ENCODE measurements at places on chromosomes 5 and 9. TPM values are rescaled to one million over a fixed set of nuclear protein-coding genes. Genes with fewer than 3 reads are reported as not detected.

Gene CDKN2AIPNL
- 8.2 TPM for total RNA-seq

GRCh38 chr5:112717506-112718082 is 20.1 kb upstream of the APC start:
- DNase-seq: no peak

Gene GDNF
- total RNA-seq: 0.15 TPM

DNA sequence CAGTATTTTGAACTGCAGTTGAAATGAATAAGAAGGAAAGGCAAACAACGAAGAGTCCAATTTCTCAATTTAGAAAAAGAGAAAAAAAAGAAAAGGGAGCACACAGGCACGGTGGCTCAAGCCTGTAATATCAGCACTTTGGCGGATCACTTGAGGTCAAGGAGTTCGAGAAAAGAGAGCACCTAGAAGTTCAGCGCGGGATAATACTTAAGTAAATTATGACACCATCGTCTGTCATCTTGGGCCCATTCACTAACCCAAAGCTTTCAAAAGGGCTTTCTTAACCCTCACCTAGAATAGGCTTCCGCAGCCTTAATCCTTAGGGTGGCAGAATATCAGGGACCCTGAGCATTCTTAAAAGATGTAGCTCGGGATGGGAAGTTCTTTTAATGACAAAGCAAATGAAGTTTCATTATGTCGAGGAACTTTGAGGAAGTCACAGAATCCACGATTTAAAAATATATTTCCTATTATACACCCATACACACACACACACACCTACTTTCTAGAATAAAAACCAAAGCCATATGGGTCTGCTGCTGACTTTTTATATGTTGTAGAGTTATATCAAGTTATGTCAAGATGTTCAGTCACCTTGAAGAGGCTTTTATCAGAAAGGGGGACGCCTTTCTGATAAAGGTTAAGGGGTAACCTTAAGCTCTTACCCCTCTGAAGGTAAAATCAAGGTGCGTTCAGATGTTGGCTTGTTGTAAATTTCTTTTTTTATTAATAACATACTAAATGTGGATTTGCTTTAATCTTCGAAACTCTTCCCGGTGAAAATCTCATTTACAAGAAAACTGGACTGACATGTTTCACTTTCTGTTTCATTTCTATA is 602 bp upstream of the CD274 start:
- no peak for DNase-seq

Gene NIPSNAP3A
- 23.9 TPM for total RNA-seq

GRCh38 chr5:7805379-7805778 is 45.6 kb downstream of the CFAP90 start:
- no peak for DNase-seq

Gene PCDHGB2
- total RNA-seq: 0.51 TPM

Gene PDE8B
- 1.5 TPM for total RNA-seq

Gene SERF1B
- total RNA-seq: 11.6 TPM

Gene CCNI2
- not detected for total RNA-seq

- DNase-seq: peak; percentile 68
These were observed 1.2 kb upstream of the NPR3 start for GRCh38 chr5:32709750-32710549.

DNA sequence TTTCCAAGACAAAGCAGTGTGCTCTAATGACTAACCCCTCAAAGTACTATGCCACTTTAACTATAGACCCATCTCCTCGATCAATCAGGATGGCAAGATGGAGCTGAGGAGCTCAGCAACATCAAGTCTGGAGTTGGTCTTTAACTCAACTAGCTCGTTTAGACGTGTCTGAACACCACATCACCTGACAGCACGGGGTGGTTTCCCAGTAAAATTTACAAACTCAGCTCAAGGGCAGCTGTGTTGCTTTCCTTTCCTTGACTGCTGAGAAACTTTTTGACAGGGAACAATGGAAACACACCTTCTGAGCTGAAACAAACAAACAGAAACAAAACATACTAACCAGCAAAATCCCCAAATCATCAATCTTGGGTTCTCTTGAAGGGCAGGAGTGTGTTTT is 202.5 kb downstream of the NTRK2 start:
- no peak for DNase-seq

DNA sequence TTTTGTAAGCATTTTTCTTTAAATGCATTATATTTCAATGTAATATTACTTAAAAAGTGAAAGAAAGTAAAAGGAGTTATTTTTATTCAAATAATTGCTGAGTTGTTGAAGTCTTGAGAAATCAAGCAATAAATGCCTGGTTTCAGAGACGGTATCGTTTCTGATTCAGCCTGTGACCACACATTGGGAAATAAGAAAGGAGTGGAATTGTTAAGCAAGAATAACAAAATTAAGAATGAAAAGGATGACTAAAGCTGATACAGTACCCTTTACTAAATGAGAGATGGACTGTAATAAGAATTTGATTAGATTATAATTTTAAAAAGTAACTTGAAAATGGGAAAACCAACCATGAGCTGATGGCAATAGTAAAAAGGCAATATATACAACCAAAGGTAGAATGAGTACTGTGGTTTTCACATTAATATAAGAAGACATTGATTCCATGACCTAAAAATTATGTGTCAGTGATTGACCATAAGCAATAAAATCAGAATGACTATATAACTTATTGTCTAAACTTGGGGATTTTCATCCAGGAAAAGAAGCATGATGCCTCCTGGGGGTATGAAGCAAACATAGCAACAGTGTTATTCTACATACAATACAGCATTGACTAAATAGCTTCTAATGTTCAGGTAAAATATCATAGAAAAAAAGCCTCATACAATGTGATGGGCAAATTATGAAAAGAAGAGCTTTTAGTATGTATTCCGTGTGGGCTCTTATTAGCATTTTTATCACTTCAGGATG is 101.9 kb upstream of the PRDM9 start:
- DNase-seq: no peak

GRCh38 chr5:76367623-76368371 is 35.3 kb upstream of the IQGAP2 start:
- no peak for DNase-seq

Gene TUSC1
- 7.6 TPM for total RNA-seq

Gene FAM120A
- 77.0 TPM for total RNA-seq

Gene SAXO1
- not detected for total RNA-seq

Gene DDX4
- total RNA-seq: not detected

- DNase-seq: no peak
These were observed 160.1 kb downstream of the ACER2 start for GRCh38 chr9:19568946-19569345.

DNA sequence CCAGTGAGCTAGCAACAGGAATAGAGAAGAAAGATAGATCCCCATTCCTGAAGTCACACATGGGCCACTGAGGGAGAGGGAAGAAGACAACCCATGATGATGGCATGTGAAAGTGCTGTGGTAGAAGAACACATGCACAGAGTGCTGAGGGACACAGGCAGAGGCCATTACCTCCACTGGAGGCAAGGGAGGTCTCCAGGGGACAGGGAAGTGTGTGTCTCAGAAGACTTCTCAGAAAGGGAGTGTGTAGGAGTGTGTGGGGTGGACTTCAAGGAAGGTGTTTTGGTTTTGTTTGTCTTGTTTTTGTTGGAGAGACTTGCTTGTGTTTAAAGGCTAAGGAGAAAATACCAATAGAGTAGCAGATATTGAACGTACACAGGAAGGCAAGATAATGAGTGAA is 77.0 kb upstream of the SMARCA2 start:
- no peak for DNase-seq

Gene PRSS3
- total RNA-seq: 0.93 TPM

GRCh38 chr9:125889112-125889475 is 141.9 kb downstream of the PBX3 start:
- DNase-seq: peak; percentile 51

Gene OLFML2A
- total RNA-seq: 0.37 TPM

DNA sequence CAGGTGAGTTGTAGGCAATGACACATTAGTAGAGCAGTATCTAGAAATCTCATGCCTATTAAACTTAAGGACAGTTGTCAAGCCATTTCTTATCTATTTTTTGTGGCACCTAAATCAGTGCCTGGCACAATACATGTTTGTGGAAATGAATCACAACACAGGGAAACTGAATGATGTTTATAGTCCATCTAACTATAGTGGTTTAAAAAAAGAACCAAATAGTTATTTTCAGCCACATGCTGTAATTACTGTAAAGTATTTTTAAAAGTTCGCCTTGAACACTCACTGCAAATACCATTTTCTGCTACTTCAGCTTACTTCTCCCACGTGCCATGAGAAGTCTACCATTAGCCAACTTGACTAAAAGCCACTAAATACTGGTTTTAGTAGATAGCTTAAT is 21.9 kb downstream of the FNBP1 start:
- DNase-seq: no peak

Gene PCA3
- not detected for total RNA-seq

GRCh38 chr9:9893837-9894236 is 719.0 kb downstream of the PTPRD start:
- no peak for DNase-seq

Gene CACFD1
- 35.9 TPM for total RNA-seq

Gene FOXD4L6
- total RNA-seq: not detected

- no peak for DNase-seq
These were observed 23.5 kb downstream of the PTTG1 start for GRCh38 chr5:160445132-160445531.

GRCh38 chr9:29004988-29005387 is 1431.7 kb upstream of the C9orf72 start:
- DNase-seq: no peak

- DNase-seq: no peak
These were observed 68.7 kb downstream of the PKD2L2 start for GRCh38 chr5:137957948-137958347.

- no peak for DNase-seq
These were observed 70.4 kb downstream of the SFXN1 start for GRCh38 chr5:175548626-175549311.

Gene TAF11L10
- not detected for total RNA-seq

- DNase-seq: no peak
These were observed 56.5 kb upstream of the TESK1 start for GRCh38 chr9:35548571-35548970.

DNA sequence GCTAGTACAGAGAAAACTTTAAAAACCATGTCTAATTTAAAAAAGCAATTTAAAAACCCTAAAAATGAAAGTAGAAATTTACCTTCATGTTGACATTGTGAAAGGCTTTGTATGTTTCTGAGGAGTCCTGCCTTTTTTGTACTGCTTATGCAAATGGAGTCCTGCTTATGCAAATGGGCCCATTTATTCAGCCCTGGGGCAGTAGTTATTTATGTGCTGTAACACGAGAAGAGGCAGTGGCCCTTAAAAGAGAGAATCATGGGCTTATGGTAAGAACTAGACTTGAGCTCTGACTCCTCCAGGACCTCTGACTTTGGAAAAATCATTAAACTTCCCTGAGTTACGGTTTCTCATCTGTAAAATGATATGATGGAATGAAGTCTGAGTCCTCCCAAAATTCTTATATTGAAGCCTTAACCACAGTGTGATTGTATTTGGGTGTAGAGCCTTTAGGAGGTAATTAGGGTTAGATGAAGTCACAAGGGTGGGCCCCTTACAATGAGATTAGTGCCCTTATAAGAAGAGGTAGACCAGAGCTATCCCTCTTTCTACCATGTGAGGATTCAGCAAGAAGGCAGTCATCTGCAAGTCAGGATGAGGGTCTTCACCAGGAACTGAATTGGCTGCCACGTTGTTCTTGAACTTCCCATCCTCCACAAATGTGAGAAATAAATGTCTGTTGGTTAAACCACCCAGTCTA is 447.8 kb upstream of the CD180 start:
- no peak for DNase-seq

Gene C5orf58
- total RNA-seq: not detected

- DNase-seq: no peak
These were observed 17.3 kb downstream of the OR13D1 start for GRCh38 chr9:104711604-104712003.

GRCh38 chr5:173534031-173534430 is 82.4 kb downstream of the BOD1 start:
- DNase-seq: no peak

Gene SCGB3A1
- 0.57 TPM for total RNA-seq

DNA sequence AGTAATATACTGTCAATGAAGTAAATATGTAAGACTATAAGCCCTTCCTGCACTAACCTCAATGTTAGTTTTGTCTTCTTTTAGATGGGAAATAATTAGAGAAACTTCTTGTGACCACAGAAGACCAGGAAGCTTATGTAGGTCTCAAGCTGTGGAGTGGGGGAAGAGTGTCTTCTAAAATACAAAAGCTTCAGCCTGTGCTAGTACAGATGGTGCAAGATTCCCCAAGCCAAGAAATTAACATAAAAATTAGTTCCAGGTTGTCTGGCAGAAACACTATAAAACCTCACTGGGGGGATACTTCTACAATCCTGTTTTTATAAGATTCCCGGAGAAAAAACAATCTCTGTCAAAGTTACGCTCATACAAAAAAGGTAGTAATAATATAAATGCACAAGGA is 103.6 kb downstream of the FNBP1 start:
- DNase-seq: no peak

DNA sequence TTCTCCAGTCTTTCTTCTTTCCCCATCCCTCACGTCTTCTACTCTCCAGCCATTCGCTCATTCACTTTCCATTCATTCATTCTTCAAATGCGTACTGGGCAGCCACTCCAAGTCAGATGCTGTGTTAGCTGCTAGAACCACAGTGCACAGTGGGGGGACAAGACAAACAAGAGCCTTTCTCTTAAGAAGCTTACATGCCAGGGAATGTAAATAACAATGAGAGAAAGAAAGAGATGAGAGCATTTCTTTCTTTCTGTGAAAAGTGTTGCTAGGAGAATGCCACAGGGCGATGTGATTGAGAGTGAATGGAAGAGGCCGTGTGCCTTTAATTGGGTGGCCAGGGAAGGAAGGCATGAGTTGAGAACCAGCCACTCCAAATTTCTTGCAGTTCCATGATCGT is 46.3 kb upstream of the SMIM23 start:
- no peak for DNase-seq

DNA sequence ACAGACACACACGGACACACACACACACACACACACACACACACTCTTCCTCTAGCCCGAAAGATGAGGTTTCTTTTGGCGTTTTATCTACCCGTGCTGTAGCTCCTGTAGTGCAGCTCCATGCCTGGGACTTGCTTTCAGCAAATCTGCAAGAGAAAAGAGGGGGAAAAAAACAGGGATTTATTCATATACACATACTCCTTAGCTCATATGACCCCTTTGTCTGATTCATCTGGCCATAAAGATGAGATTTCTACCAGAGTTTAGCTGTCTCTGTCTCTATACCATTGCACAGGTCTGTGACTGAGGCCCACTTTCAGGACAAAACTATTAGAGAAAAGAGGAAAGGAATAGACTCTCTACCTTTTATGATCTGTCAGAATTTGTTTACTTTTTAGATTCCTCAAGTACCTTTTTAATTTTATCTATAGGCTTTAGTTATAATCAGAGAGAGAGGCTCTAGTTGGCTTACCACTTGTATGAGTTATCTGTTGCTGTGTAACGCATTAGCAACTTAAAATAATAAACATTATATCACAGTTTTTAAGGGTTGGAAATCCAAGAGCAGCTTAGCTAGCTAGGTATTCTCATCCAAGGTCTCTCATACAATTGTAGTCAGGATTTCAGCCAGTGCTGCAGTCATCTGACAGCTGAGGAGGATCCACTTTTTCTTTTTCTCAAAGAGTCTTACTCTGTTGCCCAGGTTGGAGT is 14.7 kb downstream of the SNX2 start:
- no peak for DNase-seq

Measured in right lobe of liver (tissue), 6 donors.